ENCODE measurements at places on chromosomes 2 and 18.

- H3K36me3 ChIP-seq: no peaks in the 10 kb centered on the region
- H3K27me3 ChIP-seq: no peaks in the 10 kb centered on the region
These were observed 1576.0 kb upstream of the DDX18 start for GRCh38 chr2:116238511-116238910.

GRCh38 chr2:75464348-75464946 lies 96.3 kb downstream of the EVA1A start:
- no peaks in the 10 kb centered on the region for H3K36me3 ChIP-seq
- no peak overlapping the region for H3K4me3 ChIP-seq
- no peak for DNase-seq
- H3K4me1 ChIP-seq: no peaks in the 10 kb centered on the region
- no peak overlapping the region for H3K27ac ChIP-seq
- H3K27me3 ChIP-seq: peaks cover 11% of the 10 kb centered on the region

DNA sequence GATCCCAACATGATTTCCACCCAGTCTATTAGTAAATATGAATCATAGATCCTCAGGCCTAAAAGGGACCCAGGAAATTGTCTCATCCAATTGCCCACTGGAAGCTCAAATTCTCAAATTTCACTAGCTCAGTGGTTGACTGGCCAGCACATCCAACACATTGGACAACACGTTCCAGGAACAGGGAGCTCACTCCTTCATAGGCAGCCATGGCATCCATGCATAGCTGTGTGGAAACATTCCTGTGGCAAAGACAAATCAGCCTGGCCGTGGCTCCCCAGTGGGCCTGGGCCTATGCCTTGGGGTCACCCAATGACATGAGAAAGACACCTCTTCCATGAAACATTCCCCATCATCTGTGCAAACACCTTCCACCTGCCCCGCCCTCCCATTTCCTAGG lies 261.1 kb downstream of the ANAPC1 start:
- no peak overlapping the region for H3K4me3 ChIP-seq
- DNase-seq: no peak
- peaks cover 2% of the 10 kb centered on the region for H3K36me3 ChIP-seq
- no peak overlapping the region for H3K27ac ChIP-seq
- peaks cover 27% of the 10 kb centered on the region for H3K4me1 ChIP-seq

- DNase-seq: no peak
- H3K27me3 ChIP-seq: peaks cover 1% of the 10 kb centered on the region
- H3K4me1 ChIP-seq: no peaks in the 10 kb centered on the region
- no peak overlapping the region for H3K27ac ChIP-seq
These were observed 93.8 kb downstream of the AKAIN1 start for GRCh38 chr18:5103286-5103685.

DNA sequence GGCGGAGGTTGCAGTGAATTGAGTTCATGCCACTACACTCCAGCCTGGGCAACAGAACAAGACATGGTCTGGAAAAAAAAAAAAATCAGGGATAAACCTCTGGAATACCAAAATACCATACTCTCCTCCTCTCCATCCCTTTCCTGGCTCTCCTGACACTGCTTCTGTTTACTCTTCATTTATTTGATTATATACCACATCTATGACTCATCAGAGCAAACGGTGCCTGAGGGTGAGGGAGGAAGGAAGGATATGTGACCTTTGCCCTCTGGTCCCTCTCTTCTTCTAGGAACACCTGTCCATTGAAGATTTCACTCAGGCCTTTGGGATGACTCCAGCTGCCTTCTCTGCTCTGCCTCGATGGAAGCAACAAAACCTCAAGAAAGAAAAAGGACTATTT lies 30.0 kb downstream of the VIL1 start:
- H3K4me3 ChIP-seq: no peak overlapping the region
- no peak for DNase-seq
- H3K36me3 ChIP-seq: peaks cover 29% of the 10 kb centered on the region
- H3K4me1 ChIP-seq: no peaks in the 10 kb centered on the region

DNA sequence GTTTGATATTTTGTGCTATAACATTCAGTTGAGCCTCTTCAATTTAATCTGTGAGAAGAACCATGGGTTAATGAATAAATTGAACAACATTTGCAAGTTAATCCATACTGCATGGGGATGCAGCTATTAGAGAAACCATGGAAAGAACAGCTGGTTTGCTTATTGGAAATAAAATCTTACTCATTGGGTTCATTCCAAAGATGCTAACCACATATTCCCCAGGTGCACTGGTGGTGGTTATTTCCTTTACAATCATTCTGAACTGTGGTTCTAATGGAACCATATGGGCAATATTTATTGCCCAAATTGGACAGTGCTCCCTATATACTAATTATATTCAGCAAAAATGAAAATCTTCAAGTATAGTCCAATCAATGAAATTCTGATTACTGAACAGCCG lies 1200.4 kb upstream of the CDH2 start:
- no peaks in the 10 kb centered on the region for H3K36me3 ChIP-seq
- no peaks in the 10 kb centered on the region for H3K4me1 ChIP-seq

DNA sequence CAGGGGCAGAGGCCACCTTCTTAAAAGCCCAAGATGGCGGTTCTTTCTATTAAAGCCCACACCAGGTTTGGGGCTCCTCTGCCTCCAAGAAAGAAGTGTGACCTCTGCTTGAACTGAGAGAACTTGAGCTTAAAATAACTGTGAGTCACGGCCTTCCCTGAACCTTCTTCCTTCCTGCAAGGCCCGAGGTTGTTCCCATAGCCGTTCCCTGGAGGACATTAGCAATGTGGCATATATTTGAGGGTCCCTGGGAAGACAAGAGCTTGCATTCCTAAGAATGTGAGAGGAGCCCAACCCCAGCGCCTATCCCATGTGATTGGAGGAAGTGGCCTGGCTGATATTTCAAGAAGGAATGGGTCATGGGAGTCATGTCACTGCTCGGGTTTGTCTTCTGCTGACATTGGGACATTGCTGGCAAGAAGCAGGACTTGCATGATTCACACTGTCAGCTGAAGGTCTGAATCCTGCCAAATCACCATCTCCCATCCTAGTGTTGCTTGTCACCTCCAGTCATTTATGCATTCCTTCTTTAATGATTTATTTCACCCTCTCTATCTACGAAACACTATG lies 168.1 kb downstream of the TRIB2 start:
- DNase-seq: no peak
- H3K27ac ChIP-seq: no peak overlapping the region
- H3K4me1 ChIP-seq: no peaks in the 10 kb centered on the region

DNA sequence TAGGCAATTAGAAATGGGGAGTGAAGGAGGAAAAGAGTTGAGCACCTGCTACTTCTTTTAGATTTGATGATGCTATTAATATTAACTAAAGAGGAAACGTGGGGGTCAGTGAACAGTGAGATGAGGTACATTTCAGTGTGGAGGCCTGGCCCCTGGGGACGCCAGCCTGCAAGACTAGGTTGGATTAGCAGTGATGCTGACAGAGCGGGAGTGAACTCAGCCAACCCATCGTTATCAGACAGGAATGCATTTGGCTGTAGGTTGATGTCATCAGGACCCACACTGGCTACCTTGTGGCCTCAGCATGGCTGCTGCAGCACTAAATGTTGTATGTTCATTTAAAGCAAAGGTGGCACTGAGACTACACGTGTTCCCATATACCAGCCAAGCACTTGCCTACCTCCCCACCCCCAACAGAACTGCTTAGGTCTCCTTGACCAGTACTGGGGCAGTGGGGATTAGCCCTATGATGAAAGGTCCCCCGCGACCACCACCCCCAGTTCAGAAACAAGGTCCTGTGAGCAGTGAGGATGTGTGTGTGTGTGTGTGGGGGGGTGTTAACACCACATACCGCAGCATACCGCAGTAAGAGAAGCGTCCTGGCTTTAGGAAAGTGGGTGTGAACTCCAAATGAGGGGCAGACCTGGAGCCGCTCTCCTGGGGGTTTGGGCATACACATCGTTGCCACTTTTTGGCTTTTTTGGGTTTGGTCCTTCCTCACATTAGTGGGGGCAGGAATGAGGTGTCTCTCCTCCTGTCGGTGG lies 26.0 kb downstream of the DGKD start:
- H3K4me3 ChIP-seq: no peak overlapping the region
- H3K27ac ChIP-seq: no peak overlapping the region
- peaks cover 46% of the 10 kb centered on the region for H3K4me1 ChIP-seq
- peaks cover 10% of the 10 kb centered on the region for H3K36me3 ChIP-seq

GRCh38 chr2:226411727-226412360 lies 387.8 kb downstream of the IRS1 start:
- no peak overlapping the region for H3K27ac ChIP-seq
- H3K36me3 ChIP-seq: no peaks in the 10 kb centered on the region
- peaks cover 2% of the 10 kb centered on the region for H3K27me3 ChIP-seq
- no peak overlapping the region for H3K4me3 ChIP-seq
- H3K4me1 ChIP-seq: peaks cover 3% of the 10 kb centered on the region

DNA sequence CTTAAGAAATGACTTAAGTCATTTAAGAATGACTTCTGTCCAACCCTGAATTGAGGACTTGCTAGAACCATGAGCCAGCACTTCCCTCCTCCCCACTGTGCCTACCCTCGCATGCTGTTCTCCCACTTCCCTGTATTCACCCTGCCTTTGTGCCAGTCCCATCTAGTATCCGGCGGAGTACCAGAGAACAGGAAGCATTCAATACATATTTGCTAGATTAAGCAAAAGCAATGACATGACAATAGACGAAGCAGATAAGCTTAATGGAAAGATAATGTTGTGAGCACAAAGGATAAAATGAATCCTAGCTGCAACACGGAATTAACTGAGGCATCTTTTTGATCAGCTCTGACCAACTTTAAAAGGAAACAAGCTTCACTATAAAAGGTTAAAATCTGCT lies 328.5 kb downstream of the TDRD15 start:
- no peaks in the 10 kb centered on the region for H3K4me1 ChIP-seq
- no peak overlapping the region for H3K27ac ChIP-seq
- no peaks in the 10 kb centered on the region for H3K27me3 ChIP-seq

DNA sequence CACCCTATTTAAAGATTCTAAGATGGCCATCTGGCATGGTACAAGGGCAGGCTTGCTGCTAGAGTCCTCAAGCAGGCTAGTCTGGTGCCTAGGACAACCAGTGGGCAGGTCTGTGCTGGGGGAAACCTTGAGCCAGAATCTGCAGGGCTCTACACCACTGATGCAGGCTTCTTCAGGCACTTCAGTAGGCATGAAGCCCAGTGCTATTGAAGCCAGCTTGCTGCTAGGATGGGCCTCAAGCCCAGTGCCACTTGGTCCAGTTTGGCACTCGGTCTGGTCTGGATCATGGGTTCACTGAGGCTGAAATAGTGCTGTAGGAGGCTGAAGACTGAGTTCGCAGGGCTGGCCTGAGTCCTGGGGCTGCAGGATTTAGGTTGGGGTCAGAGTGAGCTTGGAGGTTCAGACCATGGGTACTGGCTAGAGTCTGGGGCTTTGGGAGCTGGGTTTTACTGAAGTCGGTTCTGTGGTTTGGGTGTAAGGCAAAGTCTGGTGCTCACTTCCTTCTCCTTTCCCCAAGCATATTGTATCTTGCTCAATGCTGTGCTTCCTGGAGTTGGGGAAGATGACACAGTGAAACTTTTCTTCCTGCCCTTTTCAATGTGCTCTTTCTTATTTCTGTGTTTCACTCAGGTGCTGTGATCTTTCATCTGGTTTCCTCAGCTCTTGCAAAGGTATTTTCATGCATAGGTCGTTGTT lies 41.2 kb downstream of the SP100 start:
- H3K4me3 ChIP-seq: no peak overlapping the region
- DNase-seq: no peak
- peaks cover 68% of the 10 kb centered on the region for H3K4me1 ChIP-seq
- peaks cover 84% of the 10 kb centered on the region for H3K36me3 ChIP-seq
- peak overlapping the region; percentile 62 for H3K27ac ChIP-seq

GRCh38 chr2:65658881-65659280 lies 226.5 kb upstream of the SPRED2 start:
- no peaks in the 10 kb centered on the region for H3K36me3 ChIP-seq
- no peaks in the 10 kb centered on the region for H3K4me1 ChIP-seq
- no peak overlapping the region for H3K4me3 ChIP-seq
- no peak overlapping the region for H3K27ac ChIP-seq
- no peak for DNase-seq

DNA sequence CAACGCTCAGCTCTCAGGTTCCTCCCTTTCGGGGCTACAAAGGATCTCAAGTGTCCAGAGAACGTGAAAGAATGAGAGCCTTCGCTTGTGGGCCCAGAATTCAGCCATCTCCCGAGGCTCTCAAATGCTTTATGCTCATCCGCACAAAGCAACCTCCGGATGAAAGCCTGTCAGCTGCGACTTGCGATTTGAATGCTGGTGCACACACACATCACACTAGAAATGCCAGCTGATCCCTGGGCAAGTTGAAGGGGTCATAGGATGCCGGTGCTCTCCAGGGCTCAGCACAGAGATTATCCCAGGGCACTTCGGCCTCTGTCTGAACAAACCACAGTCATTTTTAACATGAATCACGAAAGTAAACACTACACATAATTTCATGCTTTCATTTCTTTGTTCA lies 141.8 kb upstream of the MYT1L start:
- no peaks in the 10 kb centered on the region for H3K27me3 ChIP-seq
- no peaks in the 10 kb centered on the region for H3K4me1 ChIP-seq
- H3K27ac ChIP-seq: no peak overlapping the region
- no peak for DNase-seq
- no peaks in the 10 kb centered on the region for H3K36me3 ChIP-seq

DNA sequence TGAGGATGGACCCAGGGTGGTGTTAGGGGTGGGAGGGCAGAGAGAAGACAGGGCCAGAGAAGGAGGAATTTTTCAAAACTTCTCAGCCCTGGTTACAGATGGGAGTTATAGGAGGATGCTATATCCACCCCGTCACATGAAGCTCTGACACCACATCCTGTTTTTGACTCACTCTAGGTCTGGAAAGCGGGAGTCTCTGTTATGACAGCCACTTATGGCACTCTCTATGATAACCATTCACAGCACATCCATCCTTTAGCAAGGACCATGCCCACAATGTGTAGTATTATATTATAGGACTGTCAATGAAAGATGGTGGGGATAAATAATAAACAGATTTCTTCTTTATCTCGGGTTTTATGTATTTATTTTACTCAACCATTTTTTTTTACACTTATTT lies 461.2 kb downstream of the CDH2 start:
- no peak overlapping the region for H3K4me3 ChIP-seq
- H3K27ac ChIP-seq: no peak overlapping the region
- H3K27me3 ChIP-seq: no peaks in the 10 kb centered on the region
- H3K4me1 ChIP-seq: no peaks in the 10 kb centered on the region
- DNase-seq: no peak
- no peaks in the 10 kb centered on the region for H3K36me3 ChIP-seq

DNA sequence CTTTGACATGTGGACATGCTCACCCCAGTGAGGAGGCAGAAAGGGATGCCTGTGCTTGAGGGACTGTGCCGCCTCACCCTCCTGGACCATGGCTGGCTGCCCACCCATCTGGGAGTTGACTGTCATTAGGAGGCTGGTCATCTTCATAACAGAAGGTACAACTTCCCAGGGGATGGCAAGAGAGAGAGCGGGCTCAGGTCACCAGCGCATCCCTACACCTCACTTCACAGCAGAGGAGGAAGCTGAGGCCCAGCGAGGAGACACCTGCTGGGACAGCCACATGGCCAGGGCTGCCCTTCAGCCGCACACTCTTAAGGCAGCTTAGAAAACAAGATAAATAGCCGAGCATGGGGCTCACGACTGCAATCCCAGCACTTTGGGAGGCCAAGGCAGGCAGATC lies 59.4 kb downstream of the ADCY3 start:
- H3K4me1 ChIP-seq: no peaks in the 10 kb centered on the region
- H3K27ac ChIP-seq: no peak overlapping the region
- peaks cover 11% of the 10 kb centered on the region for H3K36me3 ChIP-seq
- no peak for DNase-seq
- H3K4me3 ChIP-seq: no peak overlapping the region
- H3K27me3 ChIP-seq: no peaks in the 10 kb centered on the region
